ENCODE measurements at places on chromosomes 6 and 20.

DNA sequence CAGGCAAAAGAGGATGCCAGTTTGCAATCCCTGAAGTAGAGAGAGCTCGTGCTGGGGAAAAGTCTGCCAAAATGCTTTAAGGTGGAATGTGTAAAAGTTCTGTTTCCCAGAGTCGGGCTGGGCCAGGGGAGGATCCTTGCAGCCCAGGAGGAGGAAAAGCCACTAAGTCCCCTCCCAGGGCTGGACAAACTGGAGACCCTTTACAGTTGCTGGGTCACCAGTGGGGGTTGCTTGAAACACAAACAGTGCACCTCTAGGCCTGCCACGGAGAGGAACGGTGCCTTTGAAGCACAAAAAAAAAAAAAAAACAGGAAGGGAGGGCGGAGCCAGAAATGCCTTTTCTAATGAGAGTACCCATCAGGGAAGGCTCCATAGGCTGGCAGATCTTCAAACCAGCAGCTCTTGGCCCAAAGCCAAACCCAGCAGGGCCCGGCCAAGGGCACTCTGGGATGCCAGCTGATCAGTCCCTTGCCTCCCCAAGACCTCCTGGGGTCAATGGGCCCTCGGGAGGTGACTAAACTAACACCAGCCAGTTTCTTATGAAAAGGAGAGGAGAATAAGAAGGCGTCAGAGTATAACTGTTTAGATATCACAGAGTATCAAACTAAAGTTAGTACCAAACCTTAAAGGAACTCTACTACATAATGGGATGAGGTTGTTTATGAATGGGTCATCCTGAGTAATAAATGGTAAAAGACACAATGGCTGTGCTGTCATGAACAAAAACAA, 23.7 kb downstream of the HLA-A start:
- DNase-seq, result no peak

DNA sequence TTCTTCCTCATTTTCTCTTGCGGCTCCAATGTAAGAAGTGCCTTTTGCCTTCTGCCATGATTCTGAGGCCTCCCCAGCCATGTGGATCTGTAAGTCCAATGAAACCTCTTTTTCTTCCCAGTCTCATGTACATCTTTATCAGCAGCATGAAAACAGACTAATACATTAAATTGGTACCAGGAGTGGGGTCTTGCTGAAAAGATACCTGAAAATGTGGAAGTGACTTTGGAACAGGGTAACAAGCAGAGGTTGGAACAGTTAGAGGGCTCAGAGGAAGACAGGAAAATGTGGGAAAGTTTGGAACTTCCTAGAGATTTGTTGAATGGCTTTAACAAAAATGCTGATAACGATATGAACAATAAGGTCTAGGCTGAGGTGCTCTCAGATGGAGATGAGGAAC, 316.7 kb upstream of the HS3ST5 start:
- DNase-seq, result no peak

DNA sequence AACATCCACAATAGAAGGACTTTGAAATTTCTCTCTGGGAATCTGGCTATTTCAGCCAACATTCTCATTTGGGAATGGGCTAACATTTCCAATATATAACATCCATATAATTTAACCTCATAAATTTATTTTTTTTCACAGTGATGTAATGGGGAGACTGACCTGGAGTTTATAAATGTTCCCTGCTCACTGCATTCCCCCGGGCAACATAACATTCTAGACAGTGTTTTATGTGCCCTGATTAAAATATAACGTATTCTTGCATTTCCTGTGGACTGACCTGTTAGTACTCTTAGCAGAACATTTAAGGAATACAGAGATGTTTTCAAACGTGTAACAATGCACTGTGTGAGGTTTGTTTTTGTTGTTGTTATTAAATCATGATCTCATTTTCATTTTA, 20.9 kb downstream of the TSHZ2 start:
- DNase-seq, result no peak

DNA sequence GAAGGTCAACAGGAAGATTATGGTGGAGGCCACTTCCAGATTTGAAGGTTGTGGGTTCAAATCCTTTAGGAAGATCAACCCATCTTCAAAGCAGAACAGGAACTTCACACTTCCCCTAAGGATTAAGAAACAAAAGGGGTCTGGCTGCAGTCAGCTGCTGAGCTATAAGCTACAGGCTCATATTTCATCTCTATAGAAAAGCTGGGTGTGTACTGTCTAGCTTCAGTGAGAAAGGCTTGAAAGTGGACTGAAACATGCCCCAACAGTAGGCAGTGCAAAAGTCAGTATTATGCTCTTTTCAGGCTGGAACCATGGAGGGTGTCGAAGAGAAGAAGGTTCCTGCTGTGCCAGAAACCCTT, 60.1 kb upstream of the SPDEF start:
- DNase-seq, result no peak

Data from stimulated activated CD4-positive, alpha-beta T cell treated with anti-CD3 and anti-CD28 coated beads, TNF-alpha, amount 100 ng/mL, for 24 hours (primary cell).